NCI-H187 treated with DMSO at 0.1 percent for 48 hours (cell line): ENCODE measurements at places on chromosomes 3 and 15.

GRCh38 chr15:79195802-79196201 is 86.7 kb upstream of the ANKRD34C start:
- DNase-seq: no peak

GRCh38 chr3:18681818-18682345 is 256.7 kb upstream of the SATB1 start:
- no peak for DNase-seq

DNA sequence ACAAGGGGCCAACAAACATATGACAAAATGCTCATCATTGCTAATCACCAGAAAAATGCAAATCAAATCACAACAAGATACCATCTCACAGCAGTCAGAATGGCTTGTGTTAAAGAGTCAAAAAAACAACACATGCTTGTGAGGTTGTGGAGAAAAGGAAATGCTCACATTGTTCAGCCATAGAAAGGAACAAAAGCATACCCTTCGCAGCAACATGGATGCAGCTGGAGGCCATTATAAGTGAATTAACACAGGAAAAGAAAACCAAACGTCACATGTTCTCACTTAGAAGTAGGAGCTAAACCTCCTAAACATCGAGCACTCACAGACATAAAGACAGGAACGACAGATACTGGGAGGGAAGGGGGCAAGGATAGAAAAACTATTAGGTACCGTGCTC is 678.4 kb upstream of the GRM7 start:
- no peak for DNase-seq

GRCh38 chr15:57285386-57285785 is 90.9 kb upstream of the CGNL1 start:
- DNase-seq: no peak

DNA sequence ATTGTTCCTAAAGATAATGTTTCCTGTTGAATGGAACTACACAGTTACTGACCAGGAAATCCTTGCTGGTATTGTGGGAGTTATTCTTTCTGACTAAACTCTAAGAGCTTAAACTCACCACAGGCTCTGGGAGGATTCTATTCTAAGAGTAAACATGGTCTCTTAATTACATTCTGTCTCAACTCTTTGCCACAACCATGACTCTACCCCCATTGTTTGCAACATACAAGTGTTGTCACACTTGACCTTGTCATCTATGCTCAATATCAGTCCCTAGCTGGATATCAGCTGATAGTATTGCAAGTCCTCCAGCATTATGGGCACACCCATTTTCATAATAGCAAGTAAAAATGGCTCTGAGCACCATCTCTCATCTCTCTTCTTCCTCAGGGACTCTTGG is 29.6 kb upstream of the SECISBP2L start:
- no peak for DNase-seq

DNA sequence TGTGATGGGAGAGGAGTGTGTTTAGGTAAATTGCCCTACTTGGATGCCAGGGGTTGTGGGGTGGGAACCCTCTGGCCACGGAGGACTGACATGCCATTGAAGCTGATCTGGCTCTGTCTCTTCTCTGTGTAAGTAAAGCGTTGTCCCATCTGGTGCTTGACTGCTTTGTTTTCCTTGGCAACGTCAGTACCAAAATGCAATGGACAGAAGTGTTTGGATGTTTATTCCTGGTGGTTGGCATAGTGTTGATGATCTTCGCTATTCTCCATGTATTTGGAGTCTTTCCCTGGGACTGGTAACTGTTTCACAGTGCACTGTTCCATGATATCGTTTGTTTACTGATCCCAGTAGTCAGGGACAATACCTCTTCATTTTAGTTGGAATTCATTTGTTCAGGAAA is 130.5 kb upstream of the MCTP2 start:
- DNase-seq: no peak

GRCh38 chr3:127791221-127791913 is 30.9 kb downstream of the MGLL start:
- DNase-seq: peak; percentile 38

DNA sequence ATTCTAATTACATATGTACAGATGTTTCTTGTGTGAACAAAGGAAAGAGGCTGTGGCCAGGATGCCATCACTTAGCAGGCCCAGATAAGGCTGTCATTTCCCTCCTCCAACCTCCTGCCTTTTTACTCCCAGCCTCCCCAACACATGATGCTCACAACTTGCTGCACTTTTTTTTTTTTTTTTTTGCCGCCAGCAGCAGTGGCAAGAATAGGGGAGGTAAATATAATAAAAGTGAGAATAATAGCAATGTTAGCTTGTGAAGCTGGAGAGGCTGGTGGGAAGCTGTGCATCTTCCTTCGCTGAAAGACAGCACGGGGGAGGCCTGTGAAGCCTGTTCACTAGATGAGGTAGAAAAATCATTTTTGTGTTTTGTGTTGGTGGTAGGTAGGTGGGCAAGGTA is 42.5 kb upstream of the MYO5C start:
- no peak for DNase-seq

- no peak for DNase-seq
Measured at GRCh38 chr15:63221346-63221745, 31.9 kb downstream of the RAB8B start.

DNA sequence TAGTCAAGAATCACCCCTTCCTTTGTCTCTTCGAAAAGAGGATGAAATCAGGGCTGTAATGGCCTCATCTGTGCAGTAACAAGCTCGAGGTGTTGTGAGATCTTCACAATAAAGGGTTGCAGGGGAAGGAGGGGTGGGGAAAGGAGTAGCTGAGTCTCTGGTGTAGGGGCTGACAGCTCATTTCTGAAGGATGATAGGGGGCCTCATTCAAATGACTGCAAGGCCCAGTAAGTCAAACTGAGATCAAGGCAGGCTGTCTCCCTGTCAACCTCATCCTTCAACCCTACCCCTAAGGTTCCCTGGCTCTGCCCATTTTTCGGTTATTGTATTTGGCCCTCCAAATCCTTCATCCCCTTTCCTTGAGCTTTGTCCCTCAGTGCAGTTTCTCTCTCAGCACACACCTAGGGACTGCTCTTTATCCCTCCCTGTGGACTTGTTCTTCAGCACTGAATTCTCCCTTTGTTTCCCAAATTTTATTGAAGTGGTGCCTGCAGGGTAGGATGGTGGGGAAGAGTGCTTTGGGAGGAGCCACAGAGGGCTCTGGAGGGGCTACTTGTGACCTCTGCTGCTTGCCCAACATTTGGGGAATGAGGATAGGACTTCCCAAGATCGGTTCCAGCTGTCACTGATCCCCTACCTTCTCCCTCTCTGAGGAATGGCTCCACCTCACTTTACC is 38.1 kb downstream of the ZNF589 start:
- DNase-seq: no peak

- DNase-seq: no peak
Measured at GRCh38 chr3:14210843-14211594, 32.4 kb downstream of the LSM3 start.

DNA sequence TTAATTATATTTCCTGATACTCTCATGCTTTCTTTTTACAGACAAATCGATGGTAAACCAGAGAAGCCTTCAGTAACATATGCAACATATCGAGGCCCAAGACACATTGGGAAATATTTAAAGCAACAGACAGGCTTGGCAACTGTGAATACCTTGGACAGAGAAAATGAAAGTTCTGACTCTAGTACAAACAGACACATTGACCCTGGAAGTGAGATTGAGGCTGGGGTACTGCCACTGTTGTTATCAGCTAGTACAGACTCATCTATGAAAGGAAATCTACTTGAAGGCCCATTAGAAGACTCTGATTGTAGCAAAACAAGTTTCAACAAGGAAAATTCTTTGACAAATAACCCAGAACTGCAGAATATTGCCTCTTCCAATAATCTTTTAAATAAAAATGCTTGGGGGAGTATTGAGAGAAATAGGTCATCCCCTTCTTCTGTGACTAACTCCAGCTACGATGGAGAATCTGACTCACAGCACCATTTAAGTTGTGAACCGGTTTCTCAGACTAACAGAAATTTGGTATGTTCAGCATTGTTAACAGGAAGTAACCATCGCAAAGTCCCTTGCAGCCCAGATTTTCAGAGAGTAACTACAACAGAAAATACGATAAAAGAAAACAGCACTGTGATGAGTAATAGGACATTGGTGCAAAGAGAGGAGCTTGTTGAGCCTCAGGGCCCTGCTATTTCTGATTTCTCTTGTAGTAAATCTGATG is 50.2 kb downstream of the CRYBG3 start:
- DNase-seq: no peak

- no peak for DNase-seq
Measured at GRCh38 chr3:129746629-129747028, 140.2 kb upstream of the PLXND1 start.

GRCh38 chr3:88343264-88343663 is 193.5 kb downstream of the C3orf38 start:
- no peak for DNase-seq

DNA sequence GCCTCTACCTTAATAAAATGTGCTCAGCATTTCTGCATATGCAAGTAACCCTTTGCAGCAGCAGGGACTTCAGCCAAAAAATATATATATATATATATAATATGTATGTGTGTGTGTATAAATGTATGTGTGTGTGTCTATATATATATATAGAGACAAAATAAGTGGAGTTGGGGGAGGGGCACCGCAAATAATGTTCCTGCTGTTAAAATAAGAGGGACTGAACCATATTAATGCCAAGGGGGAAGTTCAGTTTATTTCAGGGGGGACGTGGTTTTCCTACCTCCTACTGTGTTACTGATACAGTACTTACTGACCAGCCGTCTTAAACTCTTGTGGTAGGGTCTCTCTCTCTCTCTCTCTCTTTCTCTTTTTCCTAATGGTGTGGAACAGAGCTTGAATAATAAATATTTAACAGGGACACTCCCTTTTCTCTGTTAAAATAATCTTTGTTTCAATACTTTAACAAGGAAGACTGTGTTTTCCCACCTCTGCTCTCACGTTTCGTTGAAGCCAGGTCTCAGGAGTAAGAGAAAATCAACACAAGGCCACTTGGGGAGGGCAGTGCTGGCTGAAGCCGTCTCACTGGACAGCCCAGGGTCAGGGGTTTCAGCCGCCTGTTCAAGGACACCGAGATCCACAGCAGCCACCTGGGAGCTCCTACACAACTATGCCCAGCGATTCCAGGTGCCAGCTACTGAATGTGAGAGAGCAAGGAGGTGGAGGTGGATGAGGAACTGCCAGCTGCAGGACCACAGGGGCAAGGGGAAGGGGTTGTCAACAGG is 42.8 kb upstream of the ADAMTSL3 start:
- DNase-seq: no peak

- DNase-seq: no peak
Measured at GRCh38 chr15:65361708-65362459, 15.9 kb downstream of the IGDCC3 start.

DNA sequence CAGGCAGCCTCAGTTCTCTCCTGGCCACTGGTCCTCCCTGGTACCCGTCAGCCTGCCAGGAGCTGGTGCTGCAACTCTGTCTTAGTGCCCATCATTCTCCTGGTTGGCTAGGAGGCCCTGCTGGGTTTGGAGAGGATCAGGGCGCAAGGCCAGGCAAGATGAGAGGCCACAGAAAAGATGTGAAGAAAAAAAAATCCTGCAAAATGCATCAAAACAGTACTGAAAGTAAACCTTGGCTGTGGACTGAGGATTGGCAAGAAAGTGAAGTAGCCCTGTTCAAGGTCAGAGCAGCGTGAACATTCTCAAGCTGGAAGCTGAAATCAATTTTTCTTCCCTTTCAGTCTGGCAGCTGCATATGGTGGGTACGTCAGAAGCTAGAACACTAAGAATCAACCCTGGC is 74.2 kb downstream of the GTF2E1 start:
- DNase-seq: no peak

GRCh38 chr15:51049081-51049480 is 45.6 kb downstream of the TNFAIP8L3 start:
- DNase-seq: no peak

- no peak for DNase-seq
Measured at GRCh38 chr3:177731644-177732268, 534.5 kb upstream of the TBL1XR1 start.

DNA sequence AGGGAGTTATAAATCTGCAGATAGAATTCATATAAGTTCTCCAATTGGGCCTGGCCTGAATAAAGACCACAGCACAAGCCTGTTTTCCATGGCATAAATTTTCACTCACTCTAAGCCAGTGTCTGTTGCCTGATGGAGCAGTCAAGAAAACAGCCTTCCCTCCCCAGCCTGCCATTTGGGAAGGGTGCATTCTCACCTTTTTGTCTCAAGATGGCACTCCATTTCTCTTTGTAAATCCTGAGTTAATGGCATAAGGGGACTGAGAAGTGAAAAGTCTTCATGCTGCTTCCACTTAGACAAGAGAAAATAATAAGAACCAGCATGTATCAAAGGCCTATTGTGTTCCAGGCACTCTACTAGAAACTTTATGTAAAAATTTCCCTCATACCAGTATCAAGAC is 115.6 kb upstream of the MANF start:
- DNase-seq: no peak

GRCh38 chr3:116356056-116356455 is 89.2 kb downstream of the LSAMP start:
- no peak for DNase-seq

DNA sequence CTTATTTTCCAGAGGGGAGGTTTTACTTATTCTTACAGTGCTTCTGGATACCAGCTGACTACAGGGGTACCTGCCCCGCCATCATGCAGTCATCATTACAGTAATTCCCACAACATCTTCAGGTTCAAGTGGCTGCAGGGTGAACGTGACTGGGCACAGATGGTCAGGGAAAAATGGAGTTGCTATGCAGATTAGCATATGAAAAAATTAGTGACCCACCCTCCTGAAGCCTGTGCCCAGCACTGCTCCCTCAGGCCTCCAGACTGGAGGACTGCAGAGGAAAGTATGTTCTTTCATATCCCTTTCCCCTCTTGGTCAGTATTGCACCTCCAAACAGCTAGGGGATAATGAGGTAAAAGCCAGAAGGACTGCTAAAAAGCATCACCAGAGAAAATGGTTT is 937.9 kb downstream of the TUSC7 start:
- DNase-seq: no peak

DNA sequence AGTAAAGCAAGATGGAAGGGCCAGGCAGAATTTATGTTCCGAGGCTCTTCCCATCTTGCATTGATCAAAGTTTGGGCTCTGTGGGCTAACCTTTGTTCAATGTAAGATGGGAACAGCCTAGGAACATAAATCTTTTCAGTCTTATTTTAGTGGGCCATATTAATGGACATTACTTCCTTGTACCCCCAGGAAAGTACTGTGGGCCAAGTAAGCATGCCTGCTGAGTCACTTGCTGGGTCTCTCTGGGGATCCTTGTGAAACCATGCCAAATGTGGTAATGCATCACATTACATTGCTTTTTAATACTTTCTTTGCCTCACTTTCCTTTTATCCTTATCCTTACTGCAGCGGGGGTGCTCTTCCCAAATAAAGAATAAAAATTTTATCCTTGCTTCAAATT is 349.5 kb upstream of the POU1F1 start:
- DNase-seq: no peak

GRCh38 chr3:160804762-160805161 is 48.7 kb downstream of the PPM1L start:
- no peak for DNase-seq
